ENCODE measurements at places on chromosomes 1 and 21. TPM values are rescaled to one million over a fixed set of nuclear protein-coding genes. Genes with fewer than 3 reads are reported as not detected.

The STUM gene
- total RNA-seq: 0.14 TPM

The C1orf87 gene
- not detected for total RNA-seq

The TCEA3 gene
- 0.37 TPM for total RNA-seq

The NECTIN4 gene
- not detected for total RNA-seq

DNA sequence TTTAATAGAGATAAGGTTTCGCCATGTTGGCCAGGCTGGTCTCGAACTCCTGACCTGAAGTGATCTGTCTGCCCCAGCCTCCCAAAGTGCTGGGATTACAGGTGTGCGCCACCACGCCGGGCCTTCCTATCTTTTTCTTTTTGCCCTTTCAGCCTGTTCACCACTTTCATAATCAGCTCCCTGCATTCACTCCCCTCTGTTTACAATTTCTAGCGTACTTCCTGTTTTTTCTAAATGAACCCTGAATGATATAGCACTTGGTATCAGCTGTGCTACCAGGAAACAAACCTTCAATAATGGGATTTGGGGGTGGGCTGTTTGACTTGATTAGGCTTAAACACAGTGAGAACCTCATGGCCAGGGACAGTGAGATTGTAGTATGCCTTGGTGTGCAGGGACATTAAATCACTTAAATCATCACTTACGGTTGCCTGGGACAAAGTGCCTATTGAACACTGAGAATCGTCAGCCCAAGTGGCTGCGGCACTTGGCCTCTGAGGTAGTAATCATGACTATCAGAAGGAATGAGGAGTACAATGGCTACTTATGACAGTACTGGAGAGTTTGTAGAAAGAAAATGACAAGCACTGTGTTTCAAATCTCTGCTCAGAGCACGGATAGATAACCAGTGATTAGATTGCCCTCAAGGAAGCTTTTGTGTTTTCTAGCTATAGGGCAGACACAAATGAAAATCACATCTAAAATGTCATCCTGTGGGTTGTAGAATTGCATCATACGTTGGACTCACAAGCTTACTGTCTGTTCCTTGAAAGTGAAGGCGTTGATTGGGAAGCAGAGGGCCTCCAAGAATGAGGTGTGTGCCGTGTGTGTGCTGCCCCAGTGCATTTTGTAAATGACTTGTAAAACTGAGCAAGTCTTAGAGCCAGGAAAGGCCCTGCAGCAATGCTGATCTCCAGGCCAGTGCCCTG is 661.8 kb downstream of the MATN1 start:
- DNase-seq: no peak

DNA sequence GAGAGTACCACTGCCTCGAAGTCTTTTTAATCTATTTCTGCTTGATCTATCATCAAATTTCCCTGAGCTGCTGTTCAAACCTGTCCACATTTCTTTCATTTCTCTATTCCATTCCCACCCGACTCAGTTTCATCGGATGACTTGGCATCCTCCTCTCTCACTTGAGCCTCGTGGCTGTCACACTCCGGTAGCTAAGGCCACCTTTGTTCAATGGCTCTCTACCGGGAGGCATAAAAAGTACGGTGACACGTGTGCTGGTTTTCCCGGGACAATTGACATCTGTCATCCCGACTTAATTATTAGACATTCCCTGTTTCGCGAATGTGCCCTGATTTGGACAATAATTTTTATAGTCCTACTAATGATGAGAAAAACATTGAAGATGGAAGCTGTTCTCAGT is 22.6 kb downstream of the MIS18A start:
- no peak for DNase-seq

- DNase-seq: no peak
Measured at GRCh38 chr1:2056955-2057590, 6.9 kb downstream of the PRKCZ start.

- DNase-seq: peak; percentile 56
Measured at GRCh38 chr1:93629101-93630059, 52.3 kb downstream of the BCAR3 start.

GRCh38 chr1:207908107-207908734 is 2.7 kb downstream of the CD34 start:
- peak; percentile 38 for DNase-seq

DNA sequence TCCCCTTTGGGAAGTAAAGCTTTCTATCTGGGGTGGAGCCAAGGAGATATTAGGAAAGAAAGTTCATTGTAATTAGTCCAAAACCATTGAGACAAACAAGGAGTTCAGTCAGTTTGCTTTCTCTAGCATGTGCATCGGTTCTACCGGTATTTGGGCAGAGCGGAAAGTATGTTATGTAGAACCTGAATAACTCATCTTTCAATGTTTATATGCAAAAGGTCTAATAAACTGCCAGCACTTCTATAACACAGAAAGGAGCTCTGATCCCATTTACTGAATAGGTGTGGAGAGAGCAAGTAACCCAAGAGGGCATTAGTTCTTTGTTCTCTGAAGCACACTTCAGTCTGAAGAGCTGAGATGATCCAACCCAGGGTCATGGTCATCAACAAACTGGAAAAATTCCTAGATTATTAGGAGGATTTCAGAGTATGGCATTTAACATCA is 3.5 kb downstream of the TGFB2 start:
- no peak for DNase-seq

DNA sequence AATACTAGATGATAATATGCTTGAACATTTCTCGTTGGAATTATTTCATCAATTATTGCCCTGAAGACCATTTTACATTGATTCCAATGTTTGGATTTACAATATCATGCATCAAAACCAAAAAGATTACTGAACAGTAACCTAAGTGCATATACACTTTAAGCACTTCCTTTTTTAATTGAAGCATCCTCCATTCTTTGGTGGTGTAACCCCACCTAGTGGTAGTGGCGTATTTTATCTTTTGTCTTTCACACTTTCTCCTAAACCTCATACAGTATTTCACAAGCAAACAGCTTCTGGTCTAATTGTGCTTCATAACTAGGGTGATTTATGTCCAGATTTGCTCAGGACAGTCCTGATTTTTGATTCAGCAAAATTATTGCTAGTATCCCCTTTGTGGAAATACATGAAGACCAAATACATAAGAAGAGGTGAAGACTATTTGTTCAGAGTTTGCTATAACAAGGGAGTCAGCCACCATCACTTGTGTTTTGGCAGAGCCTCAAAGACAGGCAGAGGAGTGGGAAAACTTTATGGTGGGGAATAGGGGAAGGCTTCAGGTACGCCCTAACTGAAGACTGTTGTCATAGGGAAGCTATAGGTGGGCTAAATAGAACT is 3.4 kb upstream of the NVL start:
- DNase-seq: peak; percentile 28

- DNase-seq: no peak
Measured at GRCh38 chr1:53643041-53643880, 95.7 kb downstream of the GLIS1 start.

- no peak for DNase-seq
Measured at GRCh38 chr1:153245466-153245865, 14.0 kb upstream of the LORICRIN start.
